ENCODE measurements at places on chromosomes 5 and 9. TPM values are rescaled to one million over a fixed set of nuclear protein-coding genes. Genes with fewer than 3 reads are reported as not detected.

Gene MAP3K1
- total RNA-seq: 16.5 TPM

Gene GPX3
- total RNA-seq: 4,437 TPM

Gene FCN2
- total RNA-seq: 1.2 TPM

Gene C9orf50
- total RNA-seq: not detected

Gene TTC33
- 7.9 TPM for total RNA-seq

DNA sequence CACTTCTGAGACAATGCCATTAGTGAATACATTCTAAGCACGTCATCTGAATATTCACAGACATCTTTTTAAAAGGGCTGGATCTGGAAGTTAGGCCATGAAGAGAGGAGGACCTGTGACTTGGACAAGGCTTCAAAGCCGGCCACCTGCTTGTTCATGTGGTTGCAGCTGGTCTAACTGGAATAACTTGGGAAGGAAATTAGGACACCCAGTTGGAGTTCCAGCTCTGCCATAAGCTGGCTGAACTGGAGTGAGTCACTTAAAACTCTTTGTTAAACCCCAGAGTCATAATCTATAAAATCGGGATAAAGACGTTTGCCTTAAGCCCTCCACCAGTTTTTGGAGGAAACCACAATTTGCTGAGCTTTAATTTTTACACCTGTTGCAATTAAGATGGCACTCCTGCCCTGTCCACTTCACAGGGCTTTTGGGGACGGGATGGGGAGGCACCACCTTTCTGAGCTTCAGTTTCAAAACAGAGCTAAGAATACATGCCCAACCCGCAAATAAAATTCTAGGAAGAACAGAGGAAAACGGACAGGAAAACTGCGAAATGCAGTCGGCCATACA lies 536 bp upstream of the STX17 start:
- no peak for DNase-seq

- DNase-seq: no peak
Observed at GRCh38 chr9:80385246-80385645, 813.5 kb downstream of the TLE4 start.

GRCh38 chr5:58410441-58410840 lies 49.4 kb downstream of the PLK2 start:
- DNase-seq: no peak

DNA sequence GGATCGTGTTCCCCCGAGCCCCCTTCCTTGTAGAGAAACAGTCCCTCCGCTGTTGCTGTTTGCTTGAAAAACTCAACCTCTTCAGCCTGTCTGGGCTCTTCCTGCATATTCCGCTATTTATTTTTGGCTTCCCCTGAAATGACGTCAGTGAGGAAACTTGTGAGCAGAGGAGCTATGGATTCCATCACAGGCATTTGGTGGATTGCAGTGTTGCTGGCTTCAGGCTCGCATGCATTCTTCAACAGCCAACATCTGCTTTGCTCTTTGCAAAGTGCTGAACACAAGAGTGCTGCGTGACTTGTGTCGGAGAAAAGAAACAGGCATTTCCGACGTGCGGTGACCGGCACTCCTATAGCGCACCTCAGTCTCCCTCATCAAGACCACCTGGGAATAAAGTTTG lies 232.7 kb downstream of the RFK start:
- no peak for DNase-seq

GRCh38 chr5:6188344-6188743 lies 190.0 kb downstream of the MED10 start:
- DNase-seq: no peak
